ENCODE measurements at places on chromosomes 13 and 19.

- no peak for DNase-seq
Observed at GRCh38 chr19:14632286-14632685, 42.4 kb downstream of the ADGRE3 start.

GRCh38 chr19:343941-344624, 513 bp downstream of the MIER2 start:
- DNase-seq, result peak; percentile 15

DNA sequence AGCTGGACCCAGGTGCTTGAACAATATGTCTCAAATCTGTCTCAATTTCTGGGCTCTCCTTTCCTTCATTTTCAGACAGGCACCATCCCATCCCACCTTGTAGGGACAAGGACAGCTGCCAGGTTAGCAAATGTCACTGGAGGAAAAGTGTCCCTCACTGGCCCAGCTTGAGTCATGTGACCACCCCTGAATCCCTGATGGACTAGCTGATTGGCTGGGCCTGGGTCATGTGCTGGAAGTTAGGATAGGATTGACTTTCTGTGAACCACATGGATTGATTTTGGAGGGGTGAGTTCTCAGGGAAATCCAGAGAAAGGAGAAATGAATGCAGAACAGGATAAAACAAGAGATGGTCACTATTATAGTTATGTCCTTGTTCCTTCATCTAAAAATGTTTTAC, 28.2 kb upstream of the FXYD3 start:
- DNase-seq, result no peak

DNA sequence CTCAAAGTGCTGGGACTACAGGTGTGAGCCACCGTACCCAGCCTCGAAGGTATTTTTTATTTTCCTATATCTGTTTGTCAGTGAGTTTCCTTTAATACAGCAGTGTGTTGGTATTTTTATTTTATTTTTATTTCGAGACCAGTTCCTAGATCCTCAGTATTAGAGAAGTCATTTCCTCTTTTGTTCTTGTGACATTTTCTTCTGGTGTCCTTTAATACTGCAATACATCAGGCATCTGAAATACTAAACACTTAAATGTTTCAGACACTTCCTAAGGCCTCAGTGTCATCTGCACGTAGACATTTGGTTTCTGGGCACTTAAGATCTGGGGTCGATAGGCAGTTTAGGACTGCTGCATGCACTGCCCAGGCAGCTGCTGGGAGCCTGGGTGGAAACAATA, 22.5 kb downstream of the GATAD2A start:
- DNase-seq, result no peak

GRCh38 chr13:46717856-46718255, 79.1 kb downstream of the ESD start:
- no peak for DNase-seq

DNA sequence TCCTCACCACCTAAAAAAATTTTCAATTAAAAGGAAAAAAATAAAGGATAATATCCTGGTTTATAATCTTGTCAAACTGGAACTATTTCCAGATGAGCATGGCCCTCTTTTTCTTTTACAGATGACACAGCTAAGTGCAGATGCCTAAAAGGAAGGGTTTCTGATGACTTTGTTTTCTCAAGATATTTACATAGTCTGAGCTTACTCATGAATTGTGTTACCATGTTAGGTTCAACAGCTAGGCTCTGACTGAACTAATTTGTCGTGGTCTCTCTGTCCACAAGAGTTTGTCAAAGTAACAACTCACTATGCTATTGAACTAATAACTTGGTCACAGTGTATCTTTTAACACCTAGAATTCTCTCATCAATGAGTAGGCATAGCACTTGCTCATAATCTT, 780.8 kb downstream of the GPC5 start:
- DNase-seq, result no peak

DNA sequence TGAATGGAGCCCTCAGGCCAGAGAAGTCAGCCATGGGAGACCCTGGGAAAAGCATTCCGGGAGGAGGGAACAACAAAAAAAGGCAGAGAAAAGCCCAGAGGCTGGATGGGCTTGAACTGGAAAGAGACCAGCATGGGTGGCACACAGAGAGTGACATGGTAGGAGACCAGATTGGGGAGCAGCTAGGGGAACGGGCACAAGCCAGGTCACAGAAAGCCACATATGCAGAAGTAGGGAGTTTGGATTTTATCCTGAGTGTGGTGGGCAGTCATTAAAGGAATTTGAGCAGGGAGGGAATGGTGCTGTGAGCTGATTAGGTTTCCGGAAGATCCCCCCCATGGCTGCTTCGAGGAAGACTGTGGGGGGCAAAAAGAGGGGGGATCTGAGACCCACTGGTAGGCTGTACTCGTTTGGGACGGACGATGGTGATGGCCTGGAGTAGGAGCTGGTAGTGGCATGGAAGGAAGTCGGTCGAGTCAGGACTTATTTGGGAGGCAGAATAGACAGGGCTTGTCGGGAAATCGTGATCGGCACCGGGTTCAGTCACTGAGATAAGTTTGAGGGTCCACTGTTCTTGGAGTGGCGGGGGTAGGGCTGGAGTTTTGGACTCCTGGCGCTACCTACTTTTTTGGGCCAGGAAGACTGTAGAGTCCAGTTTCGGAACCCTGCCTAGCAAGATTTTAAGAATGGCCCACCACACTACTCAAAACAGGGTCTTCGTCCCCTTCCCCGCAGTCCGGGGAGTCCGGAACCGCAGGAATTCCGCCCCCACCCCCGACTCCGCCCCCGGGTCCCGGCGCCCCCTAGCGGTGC, 949 bp downstream of the SERTAD1 start:
- DNase-seq, result no peak

All from stimulated activated CD4-positive, alpha-beta T cell treated with anti-CD3 and anti-CD28 coated beads, Interleukin-4, amount 100 ng/mL, for 48 hours (primary cell).